ENCODE measurements at places on chromosomes 7 and 10.

DNA sequence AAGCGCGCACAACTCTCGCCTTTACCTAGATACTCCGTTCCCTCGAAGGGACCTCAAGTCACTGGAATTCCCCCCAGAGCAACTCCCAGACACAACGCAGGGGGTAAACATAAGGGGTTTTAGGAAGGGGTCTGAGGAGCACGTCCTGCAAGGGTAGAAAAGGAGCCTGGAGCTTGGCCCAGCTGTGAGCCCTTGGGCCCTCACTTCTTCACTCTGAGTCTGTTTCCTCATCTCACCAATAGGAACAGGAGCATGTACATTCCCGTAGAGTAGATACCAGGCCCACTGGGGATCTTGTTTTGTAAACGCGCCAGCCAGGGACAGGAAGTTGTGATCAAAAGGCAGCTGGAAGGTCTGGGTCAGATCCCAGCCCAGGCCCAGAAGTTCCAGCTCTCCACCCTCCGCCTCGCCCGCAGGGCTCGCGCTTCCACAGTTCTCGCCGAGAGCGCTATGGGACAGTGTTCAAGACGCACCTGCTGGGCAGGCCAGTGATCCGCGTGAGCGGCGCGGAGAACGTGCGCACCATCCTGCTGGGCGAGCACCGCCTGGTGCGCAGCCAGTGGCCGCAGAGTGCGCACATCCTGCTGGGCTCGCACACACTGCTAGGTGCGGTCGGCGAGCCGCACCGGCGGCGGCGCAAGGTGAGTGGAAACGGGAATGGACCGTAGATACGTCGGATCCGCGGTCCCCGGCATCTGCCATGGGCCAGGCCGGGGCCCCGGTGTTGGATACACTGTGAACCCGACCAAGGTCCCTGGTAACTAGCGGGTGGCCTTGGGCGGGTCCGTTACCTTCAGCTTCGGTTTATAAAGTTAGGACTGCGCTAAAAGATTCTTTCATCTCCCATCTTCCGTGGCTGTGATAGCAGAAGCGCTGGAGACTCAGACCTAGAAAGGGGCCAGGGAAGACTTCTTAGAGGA lies 1.3 kb downstream of the CYP26C1 start:
- DNase-seq, result peak; percentile 33

- no peak for DNase-seq
These were observed 115.0 kb downstream of the TMEM26 start for GRCh38 chr10:61338146-61338545.

DNA sequence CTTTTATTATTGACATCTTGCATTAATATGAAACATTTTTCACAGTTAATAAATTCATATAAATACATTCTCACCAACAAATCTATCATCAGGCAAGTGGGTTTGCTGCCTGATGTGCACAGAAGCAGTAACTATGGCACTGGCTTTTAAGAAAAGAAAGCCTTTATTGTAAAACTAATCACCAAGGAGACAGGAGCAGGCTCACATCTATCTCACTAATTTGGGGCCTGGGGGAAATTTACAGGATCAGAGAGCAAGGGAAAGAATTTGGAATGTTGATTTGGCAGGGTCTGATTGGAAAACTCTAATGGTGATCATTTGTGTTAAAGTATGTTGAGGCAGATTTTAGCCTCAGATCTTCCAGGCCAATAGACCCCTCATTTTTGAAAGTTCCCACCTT lies 605.7 kb downstream of the POM121L12 start:
- DNase-seq, result no peak

DNA sequence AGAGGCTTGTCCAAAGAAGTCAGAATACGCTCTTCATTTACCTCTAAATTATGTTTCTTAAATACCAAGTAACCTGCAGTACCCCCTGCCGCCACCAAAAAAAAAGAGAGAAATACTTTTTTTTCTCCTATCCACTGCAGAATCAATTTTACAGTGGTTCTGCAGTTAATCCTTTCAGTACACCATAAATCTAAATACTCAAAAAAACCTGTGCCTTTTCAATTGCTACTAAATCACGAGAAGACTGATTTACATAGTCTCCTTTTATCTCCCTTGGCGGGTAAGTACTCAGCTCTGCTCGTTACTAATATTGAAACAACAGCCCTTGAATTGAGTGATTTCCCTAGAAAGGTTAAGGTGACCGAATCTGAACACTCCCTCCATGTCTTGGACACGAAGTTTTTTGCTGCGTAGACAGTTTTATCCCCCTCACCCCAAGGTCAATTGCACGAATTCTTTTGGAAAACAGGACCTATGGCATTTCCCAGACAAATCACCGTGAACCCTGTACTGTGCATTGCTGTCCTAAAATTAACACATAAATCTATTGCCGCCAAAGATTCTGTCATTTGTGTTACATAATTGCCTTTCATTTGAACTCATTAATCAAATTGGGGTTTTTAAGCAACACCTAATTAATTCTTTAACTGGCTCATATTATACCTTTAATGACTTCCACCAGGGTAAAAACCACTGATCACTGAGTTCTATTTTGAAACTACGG lies 512 bp upstream of the VIM start:
- DNase-seq, result peak; percentile 39

- DNase-seq, result no peak
These were observed 157.5 kb downstream of the CHN2 start for GRCh38 chr7:29352041-29352440.

DNA sequence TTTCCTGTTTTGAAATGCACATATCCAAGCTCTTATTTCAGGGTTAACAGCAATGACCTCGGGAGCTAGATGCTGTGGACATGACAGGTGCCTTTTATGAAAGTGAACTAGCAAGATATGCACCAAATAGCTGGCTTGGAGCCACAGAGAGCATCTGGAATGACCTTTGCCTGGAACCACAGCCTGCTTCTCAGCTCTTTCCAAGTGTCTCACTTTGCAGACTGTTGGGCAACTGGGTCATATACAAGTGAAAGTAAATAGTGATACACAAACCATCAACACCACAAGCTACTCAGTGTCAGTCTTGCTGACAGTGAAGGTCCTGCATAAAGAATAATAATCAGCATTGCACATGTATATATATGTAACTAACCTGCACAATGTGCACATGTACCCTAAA lies 183.5 kb downstream of the RNF133 start:
- no peak for DNase-seq

- DNase-seq, result no peak
These were observed 136.0 kb downstream of the CUL2 start for GRCh38 chr10:34954142-34954541.

DNA sequence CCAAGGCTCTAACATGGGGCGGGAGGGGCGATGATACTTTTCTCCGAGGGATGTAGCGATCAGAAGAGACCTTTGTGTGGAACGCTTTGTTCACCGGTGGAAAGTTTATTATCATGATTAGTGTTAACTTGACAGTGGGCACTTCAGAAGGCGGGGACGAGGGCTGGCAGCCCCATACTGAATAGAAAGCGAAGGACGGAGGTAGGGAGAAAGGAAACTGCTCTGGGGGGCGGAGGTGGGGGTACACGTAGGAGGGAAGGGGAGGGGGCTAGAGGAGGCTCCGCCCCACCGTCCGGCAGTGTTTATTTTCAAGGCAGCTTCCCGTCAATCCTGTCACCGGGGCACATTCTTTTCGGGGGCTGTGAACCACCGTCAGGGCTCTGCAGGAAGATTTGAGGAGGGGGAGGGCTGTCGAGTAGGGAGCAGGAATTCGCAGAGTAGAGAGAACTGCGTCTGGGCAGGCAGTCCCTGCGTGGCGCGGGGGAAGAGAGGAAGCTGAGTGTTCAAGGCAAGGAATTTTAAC lies 9.4 kb upstream of the NKX2-3 start:
- DNase-seq, result no peak

- no peak for DNase-seq
These were observed 187.0 kb upstream of the CCDC6 start for GRCh38 chr10:60093317-60093716.

GRCh38 chr7:146858690-146859089 lies 742.1 kb downstream of the CNTNAP2 start:
- DNase-seq, result no peak

DNA sequence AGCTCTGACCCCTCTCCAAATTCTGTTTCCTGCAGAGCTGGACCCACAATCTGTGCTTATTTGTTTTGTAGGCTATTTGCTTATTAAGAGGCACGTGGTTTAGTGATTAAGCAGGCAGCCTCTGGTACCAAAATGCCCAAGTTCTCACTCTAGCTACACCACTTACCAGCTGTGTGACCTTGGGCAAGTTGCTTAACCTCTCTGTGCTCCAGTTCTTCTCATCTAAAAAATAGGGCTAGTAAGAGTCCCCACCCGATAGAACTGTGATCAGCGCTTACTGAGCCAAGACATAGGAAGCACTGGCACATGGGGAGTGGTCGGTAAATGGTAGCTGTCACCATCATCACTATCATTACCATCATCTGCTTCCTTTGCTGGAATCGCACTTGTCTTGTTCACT lies 20.8 kb downstream of the C10orf105 start:
- DNase-seq, result no peak

GRCh38 chr7:117863618-117864017 lies 9.6 kb downstream of the CTTNBP2 start:
- DNase-seq, result peak; percentile 36

- no peak for DNase-seq
These were observed 134.8 kb downstream of the TMEM26 start for GRCh38 chr10:61318429-61318828.

DNA sequence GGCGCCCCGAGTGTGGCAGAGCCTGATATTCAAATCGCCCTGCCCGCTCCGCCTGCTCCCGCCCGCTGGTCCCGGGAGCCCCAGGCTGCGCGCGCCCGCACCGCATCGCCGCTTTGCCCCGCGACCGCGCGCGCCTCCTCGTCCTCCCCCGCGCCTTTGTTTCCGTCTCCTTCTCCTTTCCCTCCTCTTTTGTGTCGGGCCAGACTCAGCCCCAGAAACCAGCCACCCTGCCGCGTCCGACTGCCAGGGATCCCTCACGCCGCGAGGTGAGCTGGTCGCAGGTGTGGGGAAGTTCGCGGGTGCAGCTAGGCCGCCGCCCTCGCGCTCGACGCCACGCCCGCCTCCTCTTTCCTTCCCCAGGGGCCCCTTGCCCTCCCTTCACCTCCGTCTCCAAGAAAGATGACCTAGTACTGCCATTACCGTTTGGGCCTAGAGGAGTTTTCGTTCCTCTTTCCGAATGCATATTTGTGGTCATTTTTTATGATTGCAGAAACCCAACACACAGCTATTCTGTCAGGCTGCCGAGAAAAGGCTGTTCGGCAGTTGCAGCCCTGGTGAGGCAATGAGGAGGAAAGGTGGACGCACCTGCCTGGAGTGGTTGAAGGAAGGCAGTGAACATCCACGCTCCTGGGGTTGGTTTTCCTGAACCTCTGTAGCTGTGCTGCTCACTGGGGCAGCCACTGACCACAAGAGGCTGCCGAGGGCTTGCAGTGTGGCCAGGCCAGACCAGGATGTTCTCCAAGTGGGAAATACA lies 107.3 kb downstream of the SNX10 start:
- peak; percentile 2 for DNase-seq

- DNase-seq, result no peak
These were observed 55.7 kb downstream of the TPK1 start for GRCh38 chr7:144780071-144780608.

GRCh38 chr10:125123476-125124114 lies 36.8 kb downstream of the CTBP2 start:
- peak; percentile 69 for DNase-seq

DNA sequence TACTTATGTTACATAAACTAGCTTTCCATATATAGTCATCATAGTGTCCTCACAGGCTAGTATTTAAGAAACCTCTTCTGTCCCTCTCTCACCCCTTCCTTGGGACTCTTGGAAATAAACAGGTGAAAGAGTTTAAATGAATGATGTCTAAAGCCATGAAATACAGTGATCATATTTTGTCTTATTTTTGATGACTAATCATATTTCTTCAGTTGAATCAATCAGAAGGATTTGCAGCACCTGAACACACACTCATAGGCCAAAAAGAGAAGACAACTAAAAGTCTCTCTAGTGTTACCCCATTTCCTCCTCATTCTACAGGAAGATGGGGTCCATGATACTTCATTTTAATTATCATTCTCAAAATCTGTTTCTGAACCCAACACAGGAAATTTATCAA lies 8.6 kb upstream of the ATAD1 start:
- DNase-seq, result no peak

- no peak for DNase-seq
These were observed 372.0 kb upstream of the C7orf33 start for GRCh38 chr7:148218603-148219002.

DNA sequence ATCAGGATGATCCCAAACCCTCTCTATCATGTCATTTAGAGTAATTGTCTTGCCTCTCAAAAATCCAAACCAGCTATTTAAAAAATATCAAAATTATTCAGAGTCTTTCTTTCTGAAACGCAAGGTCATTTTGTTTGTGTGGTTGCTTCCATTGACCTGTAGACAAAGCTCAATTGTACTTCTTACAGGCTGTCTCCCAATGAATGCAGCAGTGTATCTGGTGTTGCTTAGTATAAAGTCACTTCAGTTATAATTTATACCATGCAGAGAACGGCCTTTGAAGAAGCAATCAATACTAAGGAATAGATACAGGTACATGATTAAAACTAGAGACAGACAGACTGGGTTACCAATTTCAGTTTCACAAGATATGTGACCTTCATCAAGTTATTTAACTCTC lies 80.9 kb downstream of the DOCK4 start:
- DNase-seq, result no peak

GRCh38 chr10:43170491-43170890 lies 32.2 kb downstream of the CSGALNACT2 start:
- peak; percentile 30 for DNase-seq

DNA sequence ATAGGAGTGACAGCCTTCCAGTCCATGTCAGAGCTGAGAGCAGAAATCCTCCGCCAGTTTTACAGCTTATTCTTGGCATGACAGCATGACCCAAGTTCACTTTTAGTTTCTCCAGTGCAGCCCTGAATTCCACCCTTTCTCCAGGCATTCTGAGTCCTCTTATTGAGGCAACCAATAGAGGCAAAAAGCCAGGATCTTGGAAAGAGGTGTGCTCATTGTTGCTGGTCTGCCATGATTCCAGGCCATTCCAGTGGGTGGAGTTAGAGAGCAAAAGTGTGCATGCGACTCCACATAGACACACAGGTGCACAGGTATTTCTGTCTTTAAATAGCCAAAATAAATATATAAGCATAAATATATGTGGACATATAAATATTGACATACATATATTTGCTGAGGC lies 224.7 kb upstream of the ADARB2 start:
- no peak for DNase-seq

DNA sequence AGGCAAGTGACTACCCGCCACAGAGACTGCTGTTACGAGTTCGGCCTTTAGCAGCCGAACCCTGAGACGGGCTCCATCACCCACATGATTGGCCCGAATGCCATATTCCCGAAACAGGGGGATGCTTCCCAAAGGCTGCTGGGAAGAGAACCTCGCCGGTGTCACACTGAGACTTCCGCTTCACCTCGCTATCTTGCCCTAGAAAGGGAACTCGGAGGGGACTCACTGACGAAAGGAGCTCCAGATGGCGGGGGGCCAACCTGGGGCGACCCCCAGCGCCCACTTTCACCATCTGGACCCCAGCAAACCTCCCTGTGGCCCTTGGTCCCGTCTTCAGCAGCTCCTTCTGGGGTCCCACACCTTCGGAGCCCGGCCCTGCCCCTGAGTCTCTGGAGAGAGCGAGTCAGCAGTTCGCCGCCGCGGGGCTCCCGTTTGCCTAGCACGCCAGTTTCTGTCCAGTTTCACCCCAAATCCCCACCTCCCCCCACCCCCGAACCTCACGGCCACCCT lies 529 bp downstream of the HPS1 start:
- DNase-seq, result peak; percentile 21
